Cerebellar nuclear complex (tissue), 1 donor: ENCODE measurements at places on chromosomes 7 and 10.

GRCh38 chr10:12042409-12042796 is 206 bp downstream of the UPF2 start:
- no peak for DNase-seq

- no peak for DNase-seq
Measured at GRCh38 chr10:130160775-130161174, 24.6 kb downstream of the GLRX3 start.

DNA sequence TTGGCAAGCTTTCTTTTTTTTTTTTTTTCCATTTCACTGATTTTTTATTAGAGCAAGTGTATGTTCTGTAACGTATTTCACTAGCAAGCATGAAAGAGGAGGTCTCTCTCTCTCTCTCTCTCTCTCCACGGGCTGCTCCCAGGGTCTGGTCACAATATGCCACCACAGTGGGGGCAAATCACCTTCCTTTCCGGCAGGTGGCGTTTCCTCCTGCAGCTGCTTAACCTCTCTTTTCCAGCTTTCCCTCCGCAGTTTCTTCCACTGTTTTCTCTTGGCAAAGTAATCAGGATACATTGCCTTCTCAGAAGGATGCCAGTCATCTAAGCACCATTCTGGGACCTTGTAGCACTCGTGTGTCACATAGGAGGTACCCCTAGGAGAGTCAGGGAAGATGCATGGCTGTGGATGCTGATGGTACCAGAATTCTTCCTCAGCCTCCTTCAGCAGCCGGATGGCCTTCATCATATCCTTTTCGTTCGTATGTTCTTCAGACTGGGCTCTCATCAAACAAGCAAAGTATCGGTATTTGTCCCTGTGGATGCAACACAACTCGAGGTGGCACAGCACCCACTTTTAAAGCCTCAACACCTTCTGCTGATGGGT is 197.3 kb upstream of the PODXL start:
- DNase-seq: no peak

- DNase-seq: peak; percentile 66
Measured at GRCh38 chr7:83015916-83016315, 146.8 kb downstream of the PCLO start.

DNA sequence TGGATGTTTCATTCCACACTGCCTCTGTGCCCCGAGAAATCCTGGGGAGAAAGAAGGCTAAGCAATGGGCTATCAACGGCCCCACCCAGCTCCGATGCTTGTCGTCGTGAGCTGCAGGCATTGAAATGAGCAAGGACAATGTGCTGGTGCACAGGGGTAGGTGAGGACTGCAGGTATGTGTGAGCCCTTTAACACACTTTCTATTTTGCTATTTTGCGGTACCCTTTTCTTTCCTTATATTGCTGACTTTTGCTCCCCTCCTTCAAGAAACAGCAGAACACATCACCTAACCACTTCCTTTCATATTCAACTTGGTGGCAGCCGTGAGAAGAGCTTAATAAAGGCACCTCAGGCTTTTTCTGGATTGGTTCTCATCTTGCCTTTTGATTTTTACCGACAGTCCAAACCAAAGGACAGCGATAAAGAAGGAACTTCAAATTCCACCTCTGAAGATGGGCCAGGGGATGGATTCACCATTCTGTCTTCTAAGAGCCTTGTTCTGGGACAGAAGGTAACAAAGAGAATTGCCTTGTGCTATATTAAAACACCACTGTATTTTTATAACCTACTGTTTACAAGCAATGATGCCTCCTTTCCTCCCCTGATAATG is 39.2 kb downstream of the AIFM2 start:
- DNase-seq: no peak

DNA sequence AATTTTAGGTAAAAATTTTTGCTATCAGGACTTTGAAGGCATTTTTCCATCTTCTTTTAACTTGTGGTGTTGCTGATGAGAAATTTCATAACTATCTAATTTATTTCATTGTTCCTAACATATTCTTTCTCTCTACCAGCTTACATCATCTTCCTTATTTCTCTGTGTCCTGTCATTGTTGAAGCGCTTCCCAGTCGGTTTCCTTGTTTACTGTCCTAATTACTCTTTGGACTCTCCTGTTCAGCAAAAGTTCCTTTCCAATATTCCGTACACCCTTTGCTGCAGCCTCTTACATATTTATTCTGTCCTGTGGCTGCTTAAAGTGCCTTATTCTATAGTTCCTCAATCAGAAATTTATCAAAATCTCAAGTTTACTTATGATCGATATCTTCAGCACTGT is 609.0 kb upstream of the FZD8 start:
- DNase-seq: no peak

- no peak for DNase-seq
Measured at GRCh38 chr10:22435650-22436049, 90.4 kb downstream of the SPAG6 start.

- no peak for DNase-seq
Measured at GRCh38 chr10:29725133-29725720, 90.5 kb upstream of the SVIL start.

GRCh38 chr7:68147614-68148238 is 1151.1 kb downstream of the TYW1 start:
- no peak for DNase-seq

DNA sequence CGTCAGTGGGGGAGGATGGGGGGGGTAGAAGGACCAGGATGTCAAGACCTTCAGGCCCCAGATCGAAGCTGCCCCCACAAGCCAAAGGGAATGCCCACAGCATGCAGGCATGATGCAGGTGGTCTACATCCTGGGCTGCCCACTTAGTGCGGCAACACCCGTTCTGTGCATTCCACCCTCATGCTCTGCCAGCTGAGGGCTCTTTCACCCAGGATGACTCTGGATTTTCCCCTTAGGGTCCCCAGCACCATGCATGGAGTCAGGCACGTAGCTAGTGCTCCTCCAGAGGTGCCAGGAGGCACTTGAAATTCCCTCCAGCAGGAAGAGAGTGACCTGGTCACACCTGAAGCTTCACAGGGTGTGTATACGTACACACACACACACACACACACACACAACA is 66.2 kb downstream of the SH3PXD2A start:
- DNase-seq: no peak

- DNase-seq: no peak
Measured at GRCh38 chr7:159088016-159088865, 56.4 kb downstream of the VIPR2 start.

- no peak for DNase-seq
Measured at GRCh38 chr7:51062222-51062987, 254.2 kb downstream of the COBL start.

- DNase-seq: no peak
Measured at GRCh38 chr7:38169847-38170246, 8.2 kb upstream of the STARD3NL start.

DNA sequence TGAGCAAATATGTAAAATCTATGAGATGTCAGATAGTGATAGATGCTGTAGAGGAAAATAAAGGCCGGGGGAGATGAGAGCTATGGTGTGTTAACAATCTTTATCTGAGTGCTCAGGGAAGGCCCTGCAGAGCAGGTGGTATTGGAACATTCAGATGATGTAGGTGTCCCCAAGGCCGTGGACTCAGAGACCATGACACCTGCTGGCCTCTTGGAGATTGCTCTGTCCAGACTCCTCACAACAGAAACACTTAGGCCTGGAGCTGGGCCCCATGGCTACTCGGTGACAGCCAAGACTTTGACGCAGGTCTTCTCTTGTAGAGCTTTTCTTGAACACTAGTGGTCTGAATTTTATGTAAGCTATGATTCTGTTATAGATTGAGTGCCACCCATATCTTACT is 13.3 kb downstream of the AKR1E2 start:
- no peak for DNase-seq

GRCh38 chr7:8702807-8703206 is 269.4 kb downstream of the NXPH1 start:
- DNase-seq: no peak

DNA sequence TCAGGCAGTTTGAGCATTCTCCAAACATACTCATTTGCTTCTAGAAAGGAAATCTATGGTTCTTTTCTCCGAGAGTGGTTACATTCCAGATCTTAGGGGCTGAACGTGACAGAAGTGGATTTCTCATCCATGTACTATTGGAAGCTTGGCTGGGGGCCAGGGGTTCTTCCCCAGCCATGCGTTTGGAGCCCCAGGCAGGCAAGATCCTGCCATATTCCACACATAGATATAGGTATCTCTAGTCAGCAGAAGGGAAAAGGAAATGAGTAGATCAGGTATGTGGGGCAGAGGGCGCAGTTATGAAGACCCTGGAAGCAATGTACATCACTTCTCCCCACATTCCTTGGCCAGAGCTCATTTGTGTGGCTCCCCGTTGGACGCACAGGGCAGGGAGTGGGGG is 299.8 kb downstream of the CCDC3 start:
- DNase-seq: no peak

DNA sequence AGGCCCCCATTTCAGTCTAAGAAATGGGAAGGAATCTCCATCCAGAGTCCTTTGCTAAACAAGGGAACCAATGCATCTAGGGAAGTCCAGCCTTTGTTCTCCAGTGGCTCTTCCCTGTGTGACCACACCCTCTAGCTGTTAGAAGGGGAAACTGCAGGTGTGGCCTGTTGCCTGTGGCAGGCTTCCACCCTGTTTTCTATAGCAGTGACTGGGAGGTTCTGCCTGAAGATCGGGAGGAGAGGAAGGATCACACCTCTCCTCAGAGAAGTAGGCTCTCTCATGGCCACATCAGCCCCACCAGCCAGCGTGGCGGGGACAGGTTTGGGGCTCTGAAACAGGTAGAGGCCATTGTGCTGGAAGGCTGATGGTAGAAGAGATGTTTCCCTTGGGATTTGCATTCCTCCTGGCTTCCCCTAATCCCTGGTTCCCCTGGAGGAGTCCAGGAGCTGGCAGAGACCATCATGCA is 47.7 kb upstream of the TRIM8 start:
- peak; percentile 64 for DNase-seq

DNA sequence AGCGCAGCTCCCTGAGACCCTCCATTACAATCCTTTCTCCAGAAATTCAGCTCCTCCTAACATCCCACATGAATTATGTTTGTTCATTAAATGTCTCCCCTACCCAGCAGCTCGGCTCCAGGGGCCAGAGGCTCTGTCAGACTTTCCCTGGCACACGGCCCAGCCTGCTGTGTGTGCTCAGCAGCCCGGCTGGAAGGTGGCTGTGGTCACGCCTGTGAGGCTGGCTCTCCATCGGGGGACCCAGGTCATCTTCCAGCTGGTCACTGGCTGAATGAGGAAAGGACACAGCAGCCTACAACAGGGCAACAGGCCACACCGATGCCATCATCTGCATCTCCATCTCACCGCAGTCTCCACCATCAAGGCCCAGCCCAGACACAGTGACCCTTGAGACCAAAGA is 219.8 kb downstream of the MAD1L1 start:
- DNase-seq: no peak

GRCh38 chr10:63128443-63128842 is 4.7 kb upstream of the NRBF2 start:
- DNase-seq: no peak

DNA sequence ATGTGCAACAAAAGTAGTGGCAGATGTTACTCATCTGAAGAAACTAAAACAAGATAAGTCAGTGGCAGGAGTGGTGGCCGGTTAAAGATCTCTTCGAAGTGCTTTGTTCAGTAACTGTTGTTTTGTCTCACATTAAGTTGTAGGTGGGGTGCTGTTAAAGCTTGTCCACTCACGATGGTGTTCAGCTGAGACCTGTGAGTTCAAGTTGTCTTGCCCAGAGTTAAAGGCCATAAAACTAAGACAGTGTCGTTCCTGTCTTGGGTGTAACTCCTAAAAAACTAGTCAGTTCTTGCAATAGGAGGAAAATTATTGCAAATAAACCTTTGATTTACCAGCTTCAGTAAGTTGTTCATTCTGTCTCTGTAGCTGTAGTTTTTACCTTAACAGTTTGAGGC is 857 bp upstream of the FOXP2 start:
- DNase-seq: no peak

DNA sequence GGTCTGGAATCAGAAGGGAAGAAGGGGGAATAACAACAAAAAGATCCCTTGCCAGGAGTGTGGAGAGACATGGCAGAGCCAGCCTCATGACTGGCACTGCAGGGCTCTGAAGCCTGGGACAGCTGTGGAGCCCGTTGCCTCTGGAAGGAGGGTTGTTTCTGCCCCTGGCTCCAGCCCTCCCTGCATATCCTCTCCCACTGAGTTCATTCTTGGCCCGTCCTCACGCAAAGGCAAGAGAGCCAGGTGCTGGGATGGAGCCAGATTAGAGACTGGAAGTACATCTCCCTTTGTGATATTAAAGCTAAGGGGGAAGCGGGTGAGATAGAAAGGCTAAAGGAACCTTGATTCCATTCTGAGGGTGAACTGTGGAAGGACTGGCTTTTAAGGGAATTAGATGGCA is 141.5 kb upstream of the NPVF start:
- DNase-seq: peak; percentile 85

DNA sequence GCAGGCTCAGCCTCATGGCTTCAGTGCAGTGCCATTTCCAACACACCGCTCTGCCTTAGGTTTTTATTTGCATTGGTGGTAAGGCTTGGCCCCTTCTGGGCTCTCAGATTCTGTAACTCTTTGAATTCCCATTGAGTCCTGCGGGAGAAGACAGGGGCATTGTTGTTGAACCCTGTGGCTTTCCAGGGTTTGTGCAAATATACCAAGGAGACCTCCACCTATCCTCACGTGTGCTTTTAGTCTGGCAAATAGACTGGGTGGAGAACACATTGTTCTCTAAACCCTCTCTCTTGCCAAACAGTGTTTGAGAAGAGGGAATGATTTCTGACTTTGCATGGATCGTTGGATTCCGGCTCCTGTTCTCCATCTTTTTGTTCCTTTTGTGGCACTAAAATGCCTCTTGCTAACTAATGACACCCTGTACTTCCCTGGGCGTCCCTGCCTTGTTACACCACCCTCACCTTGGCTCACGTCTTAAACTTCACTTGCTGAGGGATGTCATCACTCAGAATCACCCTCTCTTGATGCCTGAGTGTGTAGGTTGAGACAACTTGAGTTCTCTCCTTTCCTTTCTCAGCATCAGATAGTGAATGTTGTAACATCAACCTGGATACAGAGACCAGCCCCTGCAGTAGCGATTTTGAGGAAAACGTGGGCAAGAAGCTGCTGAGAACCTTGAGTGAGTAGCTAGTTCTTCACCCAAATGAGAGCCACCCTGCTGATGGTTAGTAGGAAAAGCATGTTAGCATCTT is 40.5 kb downstream of the GOT1 start:
- DNase-seq: no peak

- DNase-seq: no peak
Measured at GRCh38 chr10:7722927-7723529, 19.9 kb downstream of the ITIH2 start.

DNA sequence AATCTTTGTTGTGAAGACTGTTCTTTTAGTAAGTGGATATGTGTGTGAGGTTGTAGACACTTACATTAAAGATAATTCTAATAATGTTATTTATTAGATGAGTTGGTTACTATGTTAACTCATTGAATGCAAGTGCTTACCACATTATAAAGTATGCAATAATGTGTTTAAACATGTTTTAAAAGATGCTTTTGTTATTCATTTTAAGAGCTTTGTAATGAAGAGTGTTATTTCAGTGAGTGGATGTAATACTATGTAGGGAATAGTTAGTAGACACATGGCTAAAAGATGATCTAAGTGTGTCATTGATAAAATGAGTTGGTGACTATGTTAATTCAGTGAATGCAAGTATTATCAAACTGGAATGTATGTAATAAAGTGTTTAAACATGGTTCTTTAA is 70.0 kb upstream of the VOPP1 start:
- no peak for DNase-seq
